Natural killer cell (primary cell): ENCODE measurements at places on chromosomes 1 and 21. TPM values are rescaled to one million over a fixed set of nuclear protein-coding genes. Genes with fewer than 3 reads are reported as not detected.

The MINDY1 gene
- 15.2 TPM for total RNA-seq

The ADAM30 gene
- total RNA-seq: not detected

The C1orf21 gene
- total RNA-seq: 88.3 TPM

The LENEP gene
- not detected for total RNA-seq

The AGTRAP gene
- total RNA-seq: 122 TPM

The ADAMTSL4 gene
- total RNA-seq: 1.7 TPM

- H3K4me3 ChIP-seq: no peak overlapping the region
- DNase-seq: no peak
- no peaks in the 10 kb centered on the region for H3K27me3 ChIP-seq
Observed at GRCh38 chr1:156811168-156811567, 5.5 kb downstream of the SH2D2A start.

DNA sequence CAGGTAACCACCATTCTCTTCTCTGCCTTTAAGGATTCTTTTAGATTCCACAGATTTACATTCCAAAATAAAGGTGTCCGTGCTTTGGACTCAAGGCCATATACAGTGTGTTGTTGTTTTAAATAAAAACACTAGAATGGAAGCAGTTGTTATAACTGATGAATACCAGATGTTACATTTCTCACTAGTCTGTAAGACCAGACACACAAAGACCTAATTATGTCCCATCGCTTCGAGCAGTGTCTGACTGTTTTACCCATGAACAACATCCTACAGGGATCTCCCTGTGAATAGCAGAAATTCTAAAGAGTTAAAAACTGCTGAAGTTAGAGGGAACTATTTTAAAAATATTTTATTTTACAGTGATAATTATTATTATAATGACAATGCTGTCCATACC lies 574.7 kb upstream of the ZP4 start:
- no peaks in the 10 kb centered on the region for H3K36me3 ChIP-seq
- no peak for DNase-seq
- H3K4me1 ChIP-seq: no peaks in the 10 kb centered on the region
- H3K27ac ChIP-seq: no peak overlapping the region

DNA sequence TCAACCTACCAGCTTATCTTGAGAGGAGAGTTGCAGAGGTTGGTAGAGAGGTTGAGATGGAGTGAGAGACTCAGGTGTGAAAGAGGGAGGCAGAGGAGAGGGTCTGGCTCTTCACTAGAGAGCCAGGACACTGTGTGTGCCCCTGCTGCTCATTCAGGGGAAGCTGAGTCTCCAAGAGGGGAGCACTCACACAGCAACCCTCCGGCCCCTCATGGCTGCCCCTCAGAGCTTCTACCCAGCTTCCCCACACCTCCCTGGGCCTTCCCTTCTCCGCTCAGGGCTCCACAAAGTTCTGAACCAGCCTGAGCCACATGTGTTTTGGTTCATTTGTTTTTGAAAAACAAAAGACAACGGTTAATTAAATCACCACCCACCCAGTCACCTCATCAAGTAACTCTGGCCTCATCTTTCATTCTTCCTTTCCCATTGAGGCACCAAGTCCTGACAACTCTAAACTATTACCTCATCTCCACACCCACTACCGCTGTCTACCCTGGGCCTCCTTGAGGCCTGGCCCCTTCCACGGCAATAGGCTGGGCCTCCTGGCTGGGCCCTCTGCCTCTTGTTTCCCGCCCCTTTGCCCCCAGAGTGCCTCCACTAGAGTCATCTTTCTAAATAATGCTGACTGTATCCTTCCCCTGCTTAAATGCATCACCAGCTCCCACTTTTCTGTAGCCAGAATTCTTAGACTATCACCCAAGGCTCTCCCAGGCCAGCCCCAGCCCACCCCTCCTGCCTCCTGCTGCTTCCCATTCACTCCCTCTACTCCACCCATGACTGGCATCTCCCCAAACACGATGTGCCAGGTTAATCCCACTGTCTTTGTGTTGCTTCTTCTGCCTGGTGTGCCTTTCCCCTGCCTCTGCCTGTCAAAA lies 33.0 kb downstream of the TNNT2 start:
- H3K27ac ChIP-seq: no peak overlapping the region
- H3K27me3 ChIP-seq: no peaks in the 10 kb centered on the region
- no peaks in the 10 kb centered on the region for H3K4me1 ChIP-seq

DNA sequence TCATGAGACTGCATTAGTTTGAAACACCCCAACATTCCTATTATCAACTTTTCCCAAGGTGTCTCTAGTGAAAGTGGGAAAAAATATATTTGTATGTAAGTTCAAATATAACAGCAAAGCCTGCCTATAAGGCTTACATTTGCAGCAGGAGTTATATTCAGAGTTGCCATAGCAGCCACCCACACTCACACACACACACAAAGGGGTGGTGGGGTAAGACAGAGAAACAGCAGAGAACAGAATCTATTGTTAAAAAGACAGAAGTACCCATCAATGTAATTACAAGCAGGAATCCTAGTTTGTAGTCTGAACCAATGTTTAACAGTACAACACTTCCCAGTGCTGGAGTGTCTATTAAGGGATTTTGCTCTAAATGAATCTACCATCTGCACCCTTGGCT lies 55.0 kb downstream of the PLPPR5 start:
- no peaks in the 10 kb centered on the region for H3K36me3 ChIP-seq
- H3K27ac ChIP-seq: no peak overlapping the region
- no peak overlapping the region for H3K4me3 ChIP-seq

GRCh38 chr1:182603646-182604174 lies 479 bp downstream of the RGS16 start:
- H3K4me1 ChIP-seq: peaks cover 18% of the 10 kb centered on the region
- H3K4me3 ChIP-seq: peak overlapping the region; percentile 18
- no peaks in the 10 kb centered on the region for H3K36me3 ChIP-seq
- peaks cover 14% of the 10 kb centered on the region for H3K27me3 ChIP-seq
- DNase-seq: no peak

DNA sequence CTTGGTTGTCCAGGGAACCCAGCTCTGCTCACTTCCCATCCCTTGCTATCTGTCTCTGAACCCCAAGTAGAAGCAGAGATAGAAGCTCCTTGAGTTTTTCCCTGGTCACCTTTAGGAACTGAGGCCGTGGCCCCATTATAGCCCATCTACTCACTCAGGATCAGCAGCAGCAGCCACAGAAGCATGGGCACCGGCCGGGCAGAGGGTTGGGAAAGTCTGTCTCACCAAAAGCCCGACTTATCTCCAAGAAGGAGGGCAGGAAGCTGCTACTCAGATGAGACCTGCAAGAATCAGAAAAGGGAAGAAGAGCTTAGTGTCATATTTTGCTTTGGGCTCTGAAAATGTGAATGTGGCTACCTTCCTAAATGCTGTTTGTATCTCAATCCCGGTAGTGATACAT lies 264 bp downstream of the FCRL3 start:
- H3K4me3 ChIP-seq: peak overlapping the region; percentile 47
- H3K36me3 ChIP-seq: no peaks in the 10 kb centered on the region
- H3K27ac ChIP-seq: peak overlapping the region; percentile 86
- peaks cover 66% of the 10 kb centered on the region for H3K4me1 ChIP-seq
- no peaks in the 10 kb centered on the region for H3K27me3 ChIP-seq
- DNase-seq: peak; percentile 39

- H3K27me3 ChIP-seq: no peaks in the 10 kb centered on the region
- H3K36me3 ChIP-seq: peaks cover 9% of the 10 kb centered on the region
- DNase-seq: peak; percentile 81
Observed at GRCh38 chr1:36369061-36369861, 16.5 kb downstream of the STK40 start.

DNA sequence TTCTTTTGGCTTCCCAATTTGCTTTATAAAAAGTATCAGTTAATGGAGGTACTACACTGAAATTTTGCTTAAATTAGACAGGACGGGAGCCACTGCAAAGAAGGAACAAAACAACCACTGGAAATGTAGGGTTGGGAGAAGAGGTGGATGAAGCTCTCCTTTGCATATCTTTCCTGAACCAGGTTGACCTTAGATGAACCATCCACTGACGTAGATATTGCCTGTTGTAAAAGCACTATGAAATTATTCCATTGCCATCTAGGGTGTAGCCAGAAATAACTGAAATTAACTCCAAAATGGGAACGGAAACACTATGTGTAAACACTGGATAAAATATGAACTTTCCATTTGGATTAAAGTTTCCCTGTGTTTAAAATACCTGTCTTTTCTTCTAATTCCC lies 1.2 kb upstream of the ABL2 start:
- no peak for DNase-seq
- no peaks in the 10 kb centered on the region for H3K27me3 ChIP-seq
- H3K27ac ChIP-seq: no peak overlapping the region
- no peaks in the 10 kb centered on the region for H3K36me3 ChIP-seq
- H3K4me1 ChIP-seq: peaks cover 10% of the 10 kb centered on the region

DNA sequence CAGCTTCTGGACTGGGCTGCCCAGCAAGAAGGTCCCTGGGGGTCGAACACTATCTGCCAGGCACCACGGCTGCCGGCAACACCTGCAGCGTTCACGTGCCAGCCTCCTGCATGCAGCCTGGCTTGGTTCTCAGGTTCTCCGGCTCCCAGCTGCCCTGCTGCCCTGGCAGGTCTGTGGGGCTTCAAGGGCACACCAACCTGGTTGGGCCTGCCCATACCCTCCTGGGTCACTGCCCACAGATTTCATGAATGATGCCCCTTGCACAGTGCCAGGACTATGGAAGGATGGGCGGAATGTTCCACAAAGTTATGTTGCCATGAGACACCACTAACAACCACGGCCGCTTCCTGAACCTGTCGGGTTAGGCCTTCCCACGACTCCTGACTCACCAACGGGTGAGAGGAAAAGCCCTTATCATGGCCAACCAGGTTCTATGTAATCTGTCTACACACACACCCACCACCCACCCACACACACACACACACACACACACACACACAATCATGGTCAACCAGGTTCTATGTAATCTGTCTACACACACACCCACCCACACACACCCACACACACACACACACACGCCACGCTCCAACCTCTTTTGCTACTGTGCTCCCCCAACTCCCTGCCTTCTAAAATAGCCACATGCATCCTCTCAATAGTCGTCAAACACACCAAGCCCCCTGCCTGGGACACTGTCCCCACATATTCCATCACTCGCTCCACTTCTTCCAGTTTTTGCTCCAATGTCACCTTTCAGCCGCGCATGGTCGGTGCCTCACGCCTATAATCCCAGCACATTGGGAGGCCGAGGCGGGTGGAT lies 32.2 kb downstream of the HSPG2 start:
- peaks cover 5% of the 10 kb centered on the region for H3K4me1 ChIP-seq
- no peak for DNase-seq
- no peaks in the 10 kb centered on the region for H3K27me3 ChIP-seq
- H3K27ac ChIP-seq: no peak overlapping the region
- no peak overlapping the region for H3K4me3 ChIP-seq
- H3K36me3 ChIP-seq: no peaks in the 10 kb centered on the region

DNA sequence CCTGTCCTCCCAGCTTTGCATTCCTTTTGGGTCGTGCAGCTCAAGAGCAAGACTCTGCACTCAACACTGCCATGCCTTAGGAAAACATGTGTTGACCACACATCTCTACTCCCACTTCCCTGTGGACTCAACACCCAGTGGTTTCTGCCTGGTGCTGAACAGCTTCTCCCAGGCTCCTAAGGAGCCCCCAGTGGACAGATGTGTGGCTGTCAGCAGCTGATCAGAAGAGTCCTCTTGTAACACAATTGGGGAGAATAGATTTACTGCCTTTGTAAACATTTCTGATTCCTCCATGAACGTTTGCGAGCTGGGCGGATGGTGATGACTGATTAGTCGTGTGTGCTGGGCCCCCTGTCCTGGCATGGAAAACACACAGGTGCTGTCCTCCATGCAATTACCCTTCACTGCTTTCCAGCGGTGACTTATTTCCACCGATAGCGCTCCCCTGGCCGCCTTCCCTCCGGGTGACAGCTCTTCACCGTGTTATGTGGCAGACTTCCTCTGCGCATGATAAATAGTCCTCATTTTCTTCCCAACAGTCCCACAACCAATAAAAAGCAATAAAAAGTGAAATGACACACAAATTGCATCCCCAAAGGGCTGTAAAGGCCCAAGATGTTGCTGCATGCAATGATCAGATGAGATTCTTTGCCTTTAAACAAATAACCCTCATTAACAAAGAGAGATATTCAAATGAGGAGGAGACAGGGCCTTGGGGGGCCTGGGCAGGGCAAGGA lies 249.4 kb upstream of the AJAP1 start:
- H3K36me3 ChIP-seq: no peaks in the 10 kb centered on the region
- H3K4me1 ChIP-seq: no peaks in the 10 kb centered on the region
- H3K27ac ChIP-seq: no peak overlapping the region
- DNase-seq: no peak
- no peak overlapping the region for H3K4me3 ChIP-seq

DNA sequence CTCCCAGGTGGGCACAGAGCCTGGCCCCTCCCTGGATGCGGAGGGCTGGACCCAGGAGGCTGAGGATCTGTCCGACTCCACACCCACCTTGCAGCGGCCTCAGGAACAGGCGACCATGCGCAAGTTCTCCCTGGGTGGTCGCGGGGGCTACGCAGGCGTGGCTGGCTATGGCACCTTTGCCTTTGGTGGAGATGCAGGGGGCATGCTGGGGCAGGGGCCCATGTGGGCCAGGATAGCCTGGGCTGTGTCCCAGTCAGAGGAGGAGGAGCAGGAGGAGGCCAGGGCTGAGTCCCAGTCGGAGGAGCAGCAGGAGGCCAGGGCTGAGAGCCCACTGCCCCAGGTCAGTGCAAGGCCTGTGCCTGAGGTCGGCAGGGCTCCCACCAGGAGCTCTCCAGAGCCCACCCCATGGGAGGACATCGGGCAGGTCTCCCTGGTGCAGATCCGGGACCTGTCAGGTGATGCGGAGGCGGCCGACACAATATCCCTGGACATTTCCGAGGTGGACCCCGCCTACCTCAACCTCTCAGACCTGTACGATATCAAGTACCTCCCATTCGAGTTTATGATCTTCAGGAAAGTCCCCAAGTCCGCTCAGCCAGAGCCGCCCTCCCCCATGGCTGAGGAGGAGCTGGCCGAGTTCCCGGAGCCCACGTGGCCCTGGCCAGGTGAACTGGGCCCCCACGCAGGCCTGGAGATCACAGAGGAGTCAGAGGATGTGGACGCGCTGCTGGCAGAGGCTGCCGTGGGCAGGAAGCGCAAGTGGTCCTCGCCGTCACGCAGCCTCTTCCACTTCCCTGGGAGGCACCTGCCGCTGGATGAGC lies 34.2 kb downstream of the TRIM11 start:
- no peaks in the 10 kb centered on the region for H3K36me3 ChIP-seq
- DNase-seq: no peak
- no peak overlapping the region for H3K27ac ChIP-seq
- no peak overlapping the region for H3K4me3 ChIP-seq

DNA sequence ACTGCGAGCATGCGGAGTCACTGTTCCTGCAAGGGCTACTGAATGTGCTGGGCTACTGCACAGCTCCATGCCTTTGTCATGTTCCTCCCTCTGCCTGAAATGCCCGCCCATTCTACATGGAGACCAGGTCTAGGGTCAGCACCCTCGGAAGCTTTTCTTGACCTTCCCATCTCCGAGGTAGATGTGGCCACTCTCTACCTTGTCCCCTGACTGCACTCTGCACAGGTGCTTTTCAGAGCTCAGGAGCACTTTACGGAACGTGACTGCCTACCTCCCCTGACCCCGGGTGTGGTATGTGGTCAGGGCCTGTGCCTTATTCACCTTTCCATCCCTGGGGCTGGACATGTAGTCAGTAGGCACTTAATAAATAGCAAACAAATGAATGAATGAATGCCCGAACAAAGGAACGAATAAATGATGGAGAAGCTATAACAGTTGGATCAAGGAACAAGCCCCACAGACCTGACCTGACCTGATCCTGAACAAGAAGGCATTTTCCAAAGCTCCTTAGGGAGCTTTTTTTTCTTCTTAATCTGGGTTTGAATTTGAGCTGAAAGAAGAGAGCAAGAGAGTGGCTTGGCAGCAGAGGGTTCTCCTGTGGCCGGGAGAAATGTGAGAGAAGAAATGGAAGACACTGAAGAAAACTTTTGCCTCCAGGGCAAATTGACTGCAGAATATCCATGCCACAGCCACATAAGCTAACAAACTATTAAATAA lies 7.9 kb downstream of the RD3 start:
- H3K4me1 ChIP-seq: no peaks in the 10 kb centered on the region
- no peaks in the 10 kb centered on the region for H3K36me3 ChIP-seq
- no peak overlapping the region for H3K4me3 ChIP-seq
- DNase-seq: no peak
